ENCODE measurements at places on chromosomes 5 and 9. TPM values are rescaled to one million over a fixed set of nuclear protein-coding genes. Genes with fewer than 3 reads are reported as not detected.
A peak's percentile ranks its signal among the peaks of the same experiment; 100 is the strongest.

- peaks cover 25% of the 10 kb centered on the region for H3K4me1 ChIP-seq
- H3K27me3 ChIP-seq, result no peaks in the 10 kb centered on the region
- H3K4me3 ChIP-seq, result peak overlapping the region; percentile 99
- peak overlapping the region; percentile 97 for H3K27ac ChIP-seq
These were observed 652 bp upstream of the TMEM161B start for GRCh38 chr5:88269222-88269771.

DNA sequence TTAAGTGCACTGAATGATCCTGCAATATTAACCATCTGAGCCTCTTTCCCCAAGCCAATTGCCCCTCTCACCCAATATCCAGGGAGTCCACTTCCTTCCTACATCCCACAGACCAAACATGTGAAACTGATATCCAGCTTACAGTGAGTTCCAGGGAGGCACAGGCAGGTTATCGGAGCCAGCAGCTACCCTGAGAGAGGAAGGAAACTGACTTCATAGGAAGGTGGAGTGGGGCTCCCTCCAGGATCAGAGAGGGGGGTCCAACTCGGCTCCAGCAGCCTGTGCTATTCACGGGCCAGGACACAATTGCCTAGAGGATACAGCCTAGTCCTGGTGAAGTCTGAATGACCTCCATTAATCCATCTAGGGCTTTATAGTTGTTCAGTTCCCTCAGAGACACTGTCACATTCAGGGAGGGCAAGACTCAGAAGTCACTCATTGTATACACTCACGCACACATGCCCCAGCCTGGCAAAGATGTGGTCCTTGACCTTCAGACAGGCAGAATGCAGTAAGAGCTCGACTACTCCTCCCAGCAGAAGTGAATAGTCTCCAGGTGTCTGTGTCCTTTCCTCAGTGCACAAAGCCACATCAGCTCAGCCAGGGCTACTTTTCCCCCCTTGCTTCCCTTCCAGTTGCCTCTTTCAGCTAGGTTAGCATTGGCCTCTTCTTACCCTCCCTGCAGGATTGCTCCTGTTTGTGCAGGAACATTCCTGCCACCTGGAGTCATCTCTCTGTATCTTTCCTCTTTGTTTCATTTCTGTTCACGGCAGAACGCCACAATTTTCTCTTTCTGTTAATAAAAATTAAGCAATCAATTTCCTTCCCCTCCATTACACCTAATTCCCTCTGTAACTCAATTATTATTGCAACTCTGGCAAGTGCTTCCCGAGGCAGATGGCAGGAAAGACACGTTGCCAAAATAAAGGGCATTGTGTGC is 501.7 kb downstream of the ARHGEF28 start:
- DNase-seq, result no peak
- H3K27me3 ChIP-seq, result peaks cover 7% of the 10 kb centered on the region
- H3K4me3 ChIP-seq, result no peak overlapping the region
- H3K27ac ChIP-seq, result no peak overlapping the region
- H3K4me1 ChIP-seq, result no peaks in the 10 kb centered on the region

Gene ADGRV1
- 1.2 TPM for total RNA-seq

GRCh38 chr9:120191141-120191540 is 388.8 kb downstream of the CDK5RAP2 start:
- no peaks in the 10 kb centered on the region for H3K36me3 ChIP-seq
- no peak overlapping the region for H3K4me3 ChIP-seq
- no peak overlapping the region for H3K27ac ChIP-seq
- H3K4me1 ChIP-seq, result no peaks in the 10 kb centered on the region

DNA sequence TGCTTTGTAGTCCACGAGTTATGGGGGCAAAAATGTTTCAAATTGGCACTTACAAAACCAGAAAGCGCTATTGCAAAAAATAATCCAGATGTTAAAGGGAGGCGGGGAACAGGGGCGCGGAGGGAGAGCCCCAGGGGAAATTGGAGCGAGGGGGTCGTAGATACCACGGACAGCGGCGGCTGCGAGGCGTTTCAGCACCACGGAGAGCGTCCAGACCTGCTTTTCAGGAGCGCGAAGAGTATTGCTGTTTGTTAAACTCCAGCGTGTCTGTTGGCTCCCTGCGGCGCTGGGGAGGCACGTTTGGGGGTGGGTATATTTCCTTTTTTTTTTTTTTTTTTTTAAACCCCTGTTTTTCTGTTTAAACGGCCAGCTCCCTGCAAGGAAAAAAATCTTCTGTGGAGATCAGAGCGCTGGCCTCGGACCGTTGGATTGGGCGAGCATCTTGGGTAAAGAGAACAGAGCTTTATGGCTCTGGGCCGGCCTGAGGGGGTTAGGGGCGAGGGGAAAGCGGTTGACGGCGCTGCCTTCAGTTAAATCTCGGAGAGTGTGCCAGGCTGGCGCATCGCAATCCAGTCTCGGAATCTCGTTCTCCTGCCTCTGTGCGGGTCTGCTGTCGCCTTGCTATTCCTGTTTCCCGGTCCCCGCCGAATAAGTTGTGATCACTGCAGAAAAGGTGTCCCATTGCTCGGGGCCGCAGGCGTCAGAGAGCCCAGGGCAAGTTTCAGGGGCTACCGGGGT is at the start of gene GLRA1:
Gene GLRA1 (minus strand): TSS at position 288 of the 738 bp plus-strand sequence. CDS start 302 bp downstream, outside the sequence.
- H3K4me3 ChIP-seq, result no peak within 1 kb of the TSS
- peak; percentile 37 for DNase-seq
- peaks cover 16% of the 10 kb centered on the region for H3K27me3 ChIP-seq
- H3K36me3 ChIP-seq, result no peaks in the 10 kb centered on the region
- no peak within 1 kb of the TSS for H3K27ac ChIP-seq
- no peaks in the 10 kb centered on the region for H3K4me1 ChIP-seq

GRCh38 chr5:119327018-119327417 is 28.8 kb upstream of the TNFAIP8 start:
- no peaks in the 10 kb centered on the region for H3K36me3 ChIP-seq
- peaks cover 82% of the 10 kb centered on the region for H3K4me1 ChIP-seq
- no peak for DNase-seq
- H3K27ac ChIP-seq, result peak overlapping the region; percentile 91

GRCh38 chr5:93967923-93968322 is 226.5 kb upstream of the POU5F2 start:
- no peaks in the 10 kb centered on the region for H3K27me3 ChIP-seq
- no peaks in the 10 kb centered on the region for H3K36me3 ChIP-seq
- H3K27ac ChIP-seq, result no peak overlapping the region
- no peaks in the 10 kb centered on the region for H3K4me1 ChIP-seq
- DNase-seq, result no peak

GRCh38 chr9:25025686-25026085 is 480.0 kb upstream of the IZUMO3 start:
- no peak overlapping the region for H3K4me3 ChIP-seq
- H3K27me3 ChIP-seq, result no peaks in the 10 kb centered on the region
- DNase-seq, result no peak

- no peak overlapping the region for H3K27ac ChIP-seq
- H3K4me1 ChIP-seq, result peaks cover 4% of the 10 kb centered on the region
- H3K36me3 ChIP-seq, result no peaks in the 10 kb centered on the region
- no peaks in the 10 kb centered on the region for H3K27me3 ChIP-seq
- H3K4me3 ChIP-seq, result no peak overlapping the region
These were observed 1.7 kb downstream of the AGGF1 start for GRCh38 chr5:77031891-77032290.

Gene PPP3R2
- total RNA-seq, result not detected

DNA sequence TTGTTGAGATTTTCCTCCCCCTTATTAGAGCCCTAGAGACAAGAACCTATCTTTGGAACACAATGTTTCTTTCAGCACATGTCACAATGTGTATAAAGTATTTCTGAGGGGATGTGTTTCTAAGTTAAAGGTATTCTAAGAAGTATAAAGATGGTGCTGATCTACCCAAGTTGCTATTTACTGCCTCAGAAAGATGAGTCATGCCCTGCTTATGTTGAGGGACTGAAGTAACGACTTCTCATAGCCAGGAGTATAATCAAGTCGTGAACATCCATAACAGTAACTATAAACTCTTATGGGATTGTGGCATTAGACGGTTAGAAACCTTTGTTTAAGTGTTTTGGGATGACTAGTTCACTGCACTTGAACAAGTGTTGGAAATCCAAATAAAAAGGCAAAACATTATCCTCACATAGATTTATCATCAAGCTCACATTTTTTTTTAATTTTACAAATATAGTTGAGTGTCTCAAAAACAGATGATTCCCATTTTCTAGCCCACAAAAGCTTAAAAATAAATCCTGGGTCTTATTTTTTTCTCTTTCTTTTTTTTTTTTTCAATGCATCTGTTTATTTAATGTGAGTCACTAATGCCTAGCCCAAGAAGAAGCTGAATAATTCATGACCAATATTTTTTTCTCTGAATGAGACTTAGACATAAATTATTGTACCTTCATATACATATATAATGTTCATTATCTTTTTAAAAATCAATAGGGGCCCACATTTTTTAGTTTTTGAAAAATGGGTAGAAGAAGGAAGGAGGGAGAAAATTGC is 12.2 kb upstream of the TMEM252 start:
- H3K4me1 ChIP-seq, result no peaks in the 10 kb centered on the region
- no peak overlapping the region for H3K27ac ChIP-seq
- H3K27me3 ChIP-seq, result no peaks in the 10 kb centered on the region
- DNase-seq, result no peak
- no peak overlapping the region for H3K4me3 ChIP-seq

GRCh38 chr5:68612972-68613371 is 397.4 kb downstream of the PIK3R1 start:
- no peak for DNase-seq
- no peaks in the 10 kb centered on the region for H3K4me1 ChIP-seq
- no peak overlapping the region for H3K4me3 ChIP-seq
- no peak overlapping the region for H3K27ac ChIP-seq
- H3K36me3 ChIP-seq, result no peaks in the 10 kb centered on the region

Gene HDAC3
- 77.5 TPM for total RNA-seq

GRCh38 chr5:83133797-83134196 is 56.5 kb downstream of the XRCC4 start:
- peaks cover 4% of the 10 kb centered on the region for H3K27me3 ChIP-seq
- peaks cover 4% of the 10 kb centered on the region for H3K36me3 ChIP-seq
- no peak overlapping the region for H3K4me3 ChIP-seq
- no peak for DNase-seq
- H3K4me1 ChIP-seq, result no peaks in the 10 kb centered on the region

- H3K36me3 ChIP-seq, result no peaks in the 10 kb centered on the region
- no peaks in the 10 kb centered on the region for H3K27me3 ChIP-seq
- H3K4me3 ChIP-seq, result no peak overlapping the region
These were observed 41.6 kb downstream of the ADAMTS12 start for GRCh38 chr5:33850100-33850594.

DNA sequence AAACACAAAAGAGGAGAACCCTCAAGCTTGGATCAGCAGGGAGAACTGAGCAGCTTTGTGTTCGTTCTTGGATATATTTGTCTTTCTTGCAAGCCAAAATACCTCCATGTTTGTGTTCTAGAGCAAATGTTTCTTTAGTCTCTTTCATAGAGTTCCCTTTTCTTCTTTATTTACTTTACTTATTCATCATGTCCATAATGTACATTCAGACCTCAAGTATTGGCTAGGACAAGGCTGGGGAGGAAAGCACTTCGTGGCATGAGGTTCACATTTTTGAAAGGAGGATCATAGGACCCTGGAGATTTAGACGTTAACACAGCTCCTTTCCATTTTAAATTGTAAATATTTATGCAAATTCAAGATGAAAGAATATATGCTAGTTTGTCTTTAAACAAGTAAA is 590.2 kb upstream of the MEF2C start:
- no peak overlapping the region for H3K4me3 ChIP-seq
- H3K4me1 ChIP-seq, result no peaks in the 10 kb centered on the region
- H3K27ac ChIP-seq, result no peak overlapping the region
- no peak for DNase-seq

Gene PCDHGA9
- not detected for total RNA-seq

DNA sequence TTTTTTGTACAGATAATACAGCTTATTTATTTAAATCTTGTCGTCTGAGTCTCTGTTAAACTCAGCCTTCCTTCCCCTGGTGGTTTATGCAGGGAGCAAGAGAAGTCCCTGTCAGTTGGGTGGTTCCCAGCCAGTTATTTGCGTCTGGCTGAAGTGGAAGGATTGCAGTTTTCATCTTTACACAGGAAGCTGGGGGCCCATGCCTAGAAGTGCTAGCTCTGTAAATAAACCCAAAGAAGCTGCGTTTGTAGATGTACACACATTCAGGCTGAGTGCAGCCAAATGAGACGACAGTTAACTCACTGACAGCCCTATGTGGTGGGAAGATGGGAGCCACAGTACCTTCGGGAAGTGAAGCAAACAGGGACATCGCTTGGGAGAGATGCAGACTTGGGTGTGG is 122.1 kb downstream of the SAXO1 start:
- H3K4me1 ChIP-seq, result peaks cover 13% of the 10 kb centered on the region
- no peak overlapping the region for H3K27ac ChIP-seq
- no peak overlapping the region for H3K4me3 ChIP-seq
- H3K27me3 ChIP-seq, result peaks cover 28% of the 10 kb centered on the region
- no peaks in the 10 kb centered on the region for H3K36me3 ChIP-seq

GRCh38 chr5:119597728-119598298 is 31.5 kb upstream of the FAM170A start:
- no peak overlapping the region for H3K27ac ChIP-seq
- H3K36me3 ChIP-seq, result no peaks in the 10 kb centered on the region
- no peaks in the 10 kb centered on the region for H3K4me1 ChIP-seq
- no peak overlapping the region for H3K4me3 ChIP-seq

DNA sequence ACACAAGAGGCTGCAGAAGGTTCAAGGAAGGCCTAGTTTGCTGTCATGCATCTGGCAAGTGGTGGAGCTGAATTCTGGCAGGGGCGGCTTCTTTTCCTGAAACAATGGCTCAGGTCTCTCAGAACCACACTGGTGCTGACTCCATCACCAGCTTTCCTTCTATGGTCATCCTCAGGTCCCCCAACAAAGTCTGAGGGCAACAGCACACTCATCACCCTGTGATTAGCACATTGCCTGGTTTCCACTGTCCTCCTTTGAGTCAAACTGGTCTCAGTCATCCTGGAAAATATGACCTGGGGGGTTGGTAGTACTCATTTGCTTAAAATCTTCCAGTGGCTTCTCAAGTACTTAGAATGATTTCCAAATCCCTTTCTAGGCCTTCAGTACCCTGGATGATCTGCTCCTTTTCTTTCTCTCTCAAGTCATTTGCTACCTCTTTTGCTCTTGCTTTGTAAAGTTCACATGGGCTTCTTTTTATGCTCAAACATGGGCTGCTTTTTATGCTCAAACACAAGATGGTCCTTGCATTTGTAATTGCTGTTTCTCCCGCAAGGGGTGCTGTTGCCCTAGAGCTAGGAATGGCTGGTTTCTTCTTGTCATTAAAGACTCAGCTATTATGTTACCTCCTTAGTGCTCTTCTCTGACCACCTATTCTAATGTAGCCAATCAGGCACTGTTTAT is 144.9 kb downstream of the ALDH1A1 start:
- H3K27ac ChIP-seq, result no peak overlapping the region
- no peaks in the 10 kb centered on the region for H3K27me3 ChIP-seq
- no peak for DNase-seq
- no peak overlapping the region for H3K4me3 ChIP-seq

GRCh38 chr9:116274293-116274692 is 120.7 kb downstream of the PAPPA start:
- no peaks in the 10 kb centered on the region for H3K36me3 ChIP-seq
- H3K27ac ChIP-seq, result no peak overlapping the region
- H3K4me3 ChIP-seq, result no peak overlapping the region
- no peak for DNase-seq

DNA sequence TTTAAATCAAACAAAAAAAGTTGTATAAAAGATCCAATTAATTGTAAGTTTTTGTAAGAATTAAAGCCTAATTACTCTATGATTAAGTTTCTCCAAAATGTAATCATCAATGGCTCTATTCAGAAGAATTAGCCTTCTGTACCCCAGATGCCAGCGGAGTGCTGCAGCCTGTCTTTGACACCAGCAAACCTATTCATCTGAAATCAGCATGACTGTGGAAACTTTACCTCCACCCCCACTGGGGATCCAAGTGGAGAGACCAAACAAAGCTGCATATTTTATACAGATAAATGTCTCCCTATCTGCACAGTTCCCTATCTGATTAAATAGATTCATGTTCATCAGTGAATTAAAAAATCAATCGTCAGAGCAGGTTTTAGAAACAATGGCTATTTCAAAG is 426.8 kb downstream of the KIAA0825 start:
- H3K36me3 ChIP-seq, result no peaks in the 10 kb centered on the region
- DNase-seq, result no peak
- no peak overlapping the region for H3K4me3 ChIP-seq
- no peaks in the 10 kb centered on the region for H3K27me3 ChIP-seq
- H3K27ac ChIP-seq, result no peak overlapping the region

Gene OR1Q1
- total RNA-seq, result not detected
